Upper lobe of right lung (tissue), 1 donor: ENCODE measurements at places on chromosomes 2 and 18. TPM values are rescaled to one million over a fixed set of nuclear protein-coding genes. Genes with fewer than 3 reads are reported as not detected.

DNA sequence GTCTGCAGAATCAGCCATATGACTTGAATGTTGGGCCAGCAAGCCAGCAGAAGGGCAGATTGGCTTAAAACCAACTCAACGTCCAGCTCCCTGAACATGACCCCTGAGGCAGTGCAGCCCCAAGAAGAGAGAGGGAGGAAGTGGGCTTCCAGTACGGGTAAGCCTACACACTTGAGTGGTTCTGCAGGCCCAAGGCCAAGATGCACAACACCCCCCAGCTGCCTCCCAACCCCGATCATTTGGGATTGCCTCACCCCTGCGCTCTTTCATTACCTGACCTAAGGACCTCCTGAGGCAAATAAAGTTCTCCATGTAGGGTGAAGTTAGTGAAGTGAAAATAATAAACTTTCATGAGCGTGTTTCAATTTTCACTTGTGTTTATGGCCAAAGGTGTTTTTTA is 536.0 kb downstream of the TNS1 start:
- H3K36me3 ChIP-seq: no peaks in the 10 kb centered on the region
- no peak overlapping the region for H3K27ac ChIP-seq
- DNase-seq: no peak
- H3K4me1 ChIP-seq: no peaks in the 10 kb centered on the region

DNA sequence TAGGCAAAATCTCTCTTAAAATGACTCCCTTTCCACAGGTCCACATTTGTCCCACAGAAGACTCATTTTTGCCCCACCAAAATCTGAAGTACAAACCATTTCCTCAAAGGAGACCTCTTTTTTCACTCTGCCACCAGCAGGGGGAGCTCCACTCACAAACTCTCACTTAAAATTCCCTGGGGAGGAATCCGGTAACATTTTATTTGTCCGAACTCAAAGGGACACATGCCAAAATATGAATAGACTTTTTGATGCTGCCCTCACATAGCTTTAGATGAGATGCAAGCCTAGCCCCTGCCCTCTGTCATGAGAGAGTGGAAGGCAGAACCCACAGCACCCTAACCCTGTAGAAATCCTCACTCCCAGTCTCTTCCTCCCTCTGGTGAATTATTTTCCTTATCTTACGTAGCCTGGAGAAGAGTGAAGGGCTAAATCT is 57.1 kb downstream of the RMDN2 start:
- H3K27ac ChIP-seq: no peak overlapping the region
- H3K4me3 ChIP-seq: peak overlapping the region; percentile 24
- peaks cover 7% of the 10 kb centered on the region for H3K4me1 ChIP-seq
- no peaks in the 10 kb centered on the region for H3K36me3 ChIP-seq
- H3K27me3 ChIP-seq: no peaks in the 10 kb centered on the region

- H3K4me1 ChIP-seq: no peaks in the 10 kb centered on the region
- no peak overlapping the region for H3K4me3 ChIP-seq
- H3K36me3 ChIP-seq: no peaks in the 10 kb centered on the region
- no peak overlapping the region for H3K27ac ChIP-seq
Observed at GRCh38 chr2:105977212-105977611, 216.9 kb downstream of the UXS1 start.

- H3K4me1 ChIP-seq: peaks cover 14% of the 10 kb centered on the region
- H3K27me3 ChIP-seq: no peaks in the 10 kb centered on the region
- no peak overlapping the region for H3K27ac ChIP-seq
- DNase-seq: no peak
- peak overlapping the region; percentile 71 for H3K4me3 ChIP-seq
Observed at GRCh38 chr18:57585421-57585820, 1.1 kb downstream of the FECH start.

- H3K4me1 ChIP-seq: peaks cover 8% of the 10 kb centered on the region
- H3K27me3 ChIP-seq: no peaks in the 10 kb centered on the region
- no peak overlapping the region for H3K27ac ChIP-seq
Observed at GRCh38 chr2:99150706-99151105, 4.0 kb downstream of the TSGA10 start.

- H3K27me3 ChIP-seq: no peaks in the 10 kb centered on the region
- H3K36me3 ChIP-seq: no peaks in the 10 kb centered on the region
- no peak for DNase-seq
- peaks cover 29% of the 10 kb centered on the region for H3K4me1 ChIP-seq
Observed at GRCh38 chr2:238596571-238597551, 170.1 kb downstream of the ASB1 start.

Gene MAP3K19
- not detected for total RNA-seq

Gene CROCC2
- total RNA-seq: 0.26 TPM

Gene MROH2A
- total RNA-seq: not detected

Gene NT5DC4
- total RNA-seq: not detected
